ENCODE measurements at places on chromosomes 4 and X.

DNA sequence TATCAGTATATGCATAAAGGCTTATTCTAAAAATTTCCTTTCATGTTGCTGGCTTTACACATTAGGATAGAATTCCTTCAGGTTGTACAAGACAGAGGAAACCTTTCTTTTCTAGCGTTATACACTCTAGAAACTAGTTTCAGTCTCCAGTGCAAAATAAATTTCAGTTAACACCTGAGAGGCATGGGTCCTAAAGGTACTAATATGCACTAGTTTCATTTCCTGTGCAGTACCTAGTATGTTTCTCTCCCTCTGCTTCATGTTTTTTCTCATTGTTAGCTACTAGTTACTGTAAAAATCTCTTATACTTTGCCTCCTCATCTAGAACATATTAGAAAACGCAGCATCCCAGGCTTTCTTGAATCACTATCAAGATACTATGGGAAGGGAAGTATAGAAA is 54.0 kb downstream of the SNX25 start:
- DNase-seq: no peak

GRCh38 chr4:95215043-95215442 is 333.7 kb downstream of the UNC5C start:
- no peak for DNase-seq

DNA sequence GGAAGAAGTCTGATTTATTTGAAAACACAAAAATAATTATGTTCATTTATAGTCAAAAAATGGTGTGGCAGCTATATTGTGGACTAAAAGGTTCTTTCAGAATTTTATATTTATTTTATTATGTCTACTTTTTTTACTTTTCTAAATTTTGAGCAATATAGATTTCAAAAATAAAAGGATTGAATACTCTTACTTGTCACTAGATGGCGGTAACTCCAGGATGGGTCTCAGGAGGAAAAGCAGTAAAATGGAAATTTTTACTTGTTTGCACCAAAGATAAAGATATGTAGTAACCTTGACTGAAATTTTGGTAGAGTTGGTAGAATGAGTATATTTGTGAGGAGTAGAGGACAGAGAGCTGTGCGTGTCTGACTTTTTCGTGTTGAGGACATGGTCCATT is 14.5 kb upstream of the DACH2 start:
- DNase-seq: peak; percentile 4

DNA sequence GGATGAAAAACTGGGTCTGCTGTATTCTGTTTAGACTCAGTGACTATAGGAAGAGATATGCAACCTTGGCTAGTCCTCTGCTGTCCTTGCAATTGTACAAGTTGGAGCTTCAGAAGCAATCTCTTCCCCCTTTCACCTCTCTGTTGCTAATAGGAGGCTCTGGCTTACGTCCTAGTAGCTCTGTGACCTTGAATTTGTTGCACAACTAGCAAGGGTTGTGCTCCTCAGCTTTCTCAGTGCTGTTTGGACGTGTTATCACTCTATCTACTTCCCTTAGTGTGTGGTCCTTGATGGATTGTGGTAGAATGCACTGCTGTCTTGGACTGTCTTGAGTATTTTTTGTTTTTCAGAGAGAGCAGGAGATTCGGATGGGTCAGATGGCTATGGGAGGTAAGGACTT is 3.4 kb upstream of the ITGB1BP2 start:
- DNase-seq: no peak

DNA sequence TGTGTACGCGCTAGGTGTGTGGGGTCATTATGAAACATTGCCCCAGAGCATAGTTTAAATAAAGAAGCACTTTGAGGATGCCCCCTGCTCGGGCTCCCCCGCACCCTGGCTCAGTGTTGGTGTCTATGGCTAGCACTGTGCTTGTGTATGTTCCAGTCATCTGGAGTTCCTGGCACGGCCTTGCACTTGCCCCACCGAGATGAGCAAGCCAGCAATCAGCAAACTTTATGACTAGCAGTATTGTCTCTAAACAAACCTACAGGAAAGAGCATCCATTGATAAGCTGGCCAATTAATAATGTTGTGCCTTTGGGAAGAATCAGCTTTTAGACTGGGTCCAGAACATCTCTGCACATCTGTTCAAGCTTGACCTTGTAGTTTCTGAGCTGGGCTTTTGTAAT is 707 bp upstream of the SHROOM4 start:
- DNase-seq: no peak

DNA sequence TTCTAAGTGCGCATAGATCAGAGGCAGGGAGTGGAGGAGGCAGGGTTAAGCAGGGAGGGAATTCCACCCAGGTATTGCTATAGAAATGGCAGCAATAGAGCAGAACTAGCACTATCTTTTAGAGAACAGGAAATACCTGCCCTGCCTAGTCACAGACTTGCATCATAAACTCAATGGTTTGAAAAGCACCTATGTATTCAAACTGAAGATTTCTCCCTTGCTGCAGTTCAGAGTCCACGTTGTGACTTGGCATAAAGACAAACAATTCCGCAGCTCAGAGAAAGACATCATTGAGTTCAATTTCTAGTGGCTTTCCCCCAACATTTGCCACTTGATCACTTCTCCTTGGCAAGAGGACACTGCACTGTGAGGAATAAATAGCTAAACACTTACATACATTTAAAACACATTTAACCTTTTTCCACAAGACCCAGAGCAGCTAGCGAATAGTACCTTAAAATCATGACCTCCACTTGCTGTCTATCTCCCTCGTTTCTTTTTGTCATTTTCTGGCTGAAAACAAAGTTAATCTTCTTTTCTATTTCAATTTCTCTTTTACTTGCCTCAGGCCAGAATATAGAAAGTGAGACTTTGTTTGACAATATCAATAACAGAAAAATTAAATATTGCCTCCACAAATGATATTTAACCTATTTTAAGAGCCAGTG is 42.4 kb downstream of the SLC7A11 start:
- DNase-seq: peak; percentile 95

DNA sequence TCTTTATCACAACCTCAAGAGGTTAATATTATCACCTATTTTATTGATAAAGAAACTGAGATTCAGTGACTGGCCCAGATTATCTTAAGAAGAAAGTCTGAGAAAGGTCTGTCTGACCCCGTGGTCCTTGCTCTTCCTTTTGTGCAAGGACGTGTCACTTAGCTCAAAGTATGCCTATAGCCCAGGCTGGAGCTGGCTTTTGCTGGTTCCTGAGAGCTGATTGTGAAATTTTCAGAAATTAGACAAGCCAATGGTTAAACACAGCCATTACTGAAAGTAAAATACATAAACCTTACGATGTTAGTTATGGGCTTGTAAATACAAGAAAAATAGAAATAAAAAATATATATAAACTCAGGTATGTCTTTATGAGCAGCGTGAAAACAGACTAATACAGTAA is 70.1 kb downstream of the CHRNA9 start:
- DNase-seq: no peak

GRCh38 chr4:108168671-108169523 is at the start of gene LEF1:
Gene LEF1 (minus strand): TSS chr4:108168932. CDS start chr4:108167767, 1,165 bp downstream.
- DNase-seq: no peak

GRCh38 chr4:185259719-185260118 is 50.3 kb downstream of the SNX25 start:
- DNase-seq: no peak

- DNase-seq: no peak
Observed at GRCh38 chrX:124540474-124540873, 194.1 kb downstream of the SH2D1A start.

GRCh38 chrX:39508300-39508692 is 589.5 kb downstream of the BCOR start:
- DNase-seq: no peak

DNA sequence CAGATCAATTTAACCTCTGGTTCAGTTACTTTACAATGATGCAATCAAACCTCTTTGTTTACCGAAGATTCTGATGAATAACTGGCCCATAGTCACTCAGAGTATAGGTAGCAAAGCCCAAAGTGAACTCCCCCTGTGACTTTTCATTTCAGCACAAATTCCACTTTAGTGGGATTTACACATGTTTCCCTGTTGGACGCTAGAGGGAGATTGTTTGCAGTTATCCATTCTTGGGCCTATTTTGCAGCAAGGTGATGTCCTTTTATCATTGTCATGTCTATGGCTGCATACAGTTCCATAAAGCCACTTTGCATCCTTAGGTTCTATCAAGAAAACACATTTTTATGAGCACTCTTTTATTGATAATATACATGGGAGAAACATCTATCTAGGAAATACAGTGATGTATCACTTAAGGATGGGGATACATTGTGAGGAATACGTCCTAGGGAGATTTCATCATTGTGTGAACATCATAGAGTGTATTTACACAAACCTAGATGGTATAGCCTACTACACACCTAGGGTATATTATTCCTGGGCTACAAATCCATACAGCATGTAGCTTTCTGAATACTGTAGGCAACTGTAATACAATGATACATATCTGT is 14.5 kb upstream of the DKK2 start:
- DNase-seq: peak; percentile 29

- no peak for DNase-seq
Observed at GRCh38 chr4:150656891-150657290, 74.9 kb downstream of the MAB21L2 start.

GRCh38 chrX:46381630-46382029 is 163.6 kb downstream of the ZNF674 start:
- DNase-seq: peak; percentile 76

GRCh38 chrX:153723351-153724251 is 586 bp downstream of the BCAP31 start:
- peak; percentile 78 for DNase-seq

DNA sequence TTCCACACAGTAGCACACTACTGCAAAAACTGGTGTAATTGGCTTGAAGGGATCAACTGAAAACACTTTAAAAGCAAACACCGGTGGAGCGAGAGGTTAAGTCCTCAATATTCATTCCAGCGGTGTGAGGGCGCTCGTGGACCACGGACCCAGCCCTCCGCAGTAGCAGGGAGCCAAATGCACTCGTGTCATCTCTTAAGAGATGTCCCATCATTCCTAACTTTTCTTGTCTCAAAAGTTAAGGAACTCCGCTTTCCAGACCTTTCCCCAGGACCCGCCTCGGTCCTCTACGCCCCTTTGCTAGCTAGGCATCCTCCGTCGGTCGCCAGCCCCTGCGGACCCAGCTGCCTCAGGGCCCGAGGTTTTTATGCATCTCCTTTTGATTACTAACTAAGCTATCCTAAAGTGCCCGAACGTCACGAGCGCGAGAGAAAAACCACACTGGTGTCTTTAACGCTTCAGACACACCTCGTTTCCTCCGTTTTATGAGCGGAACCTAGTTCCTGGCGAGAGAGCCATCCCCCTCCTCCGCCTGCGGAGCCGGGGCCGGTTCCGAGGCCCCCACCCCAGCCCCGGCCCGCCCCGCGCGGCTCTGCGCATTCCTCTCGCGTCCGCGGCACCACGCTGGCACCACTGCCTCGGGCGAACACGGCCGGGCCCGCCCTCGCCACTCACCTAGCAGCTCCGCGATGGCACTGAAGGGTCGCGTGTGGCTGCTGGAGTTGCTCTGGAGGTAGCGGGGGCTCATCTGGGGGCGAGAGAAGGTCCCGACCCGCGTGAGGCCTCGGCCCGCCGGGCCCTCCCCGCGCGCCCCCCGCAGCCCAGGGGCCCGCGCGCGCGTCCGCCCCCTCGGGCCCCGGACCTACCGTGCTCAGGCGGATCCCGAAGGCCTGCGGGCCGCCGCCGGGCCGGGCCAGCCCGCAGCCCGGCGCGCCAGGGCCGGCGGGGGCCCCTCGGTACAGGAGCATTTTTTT is 723 bp downstream of the MORC4 start:
- DNase-seq: peak; percentile 68

DNA sequence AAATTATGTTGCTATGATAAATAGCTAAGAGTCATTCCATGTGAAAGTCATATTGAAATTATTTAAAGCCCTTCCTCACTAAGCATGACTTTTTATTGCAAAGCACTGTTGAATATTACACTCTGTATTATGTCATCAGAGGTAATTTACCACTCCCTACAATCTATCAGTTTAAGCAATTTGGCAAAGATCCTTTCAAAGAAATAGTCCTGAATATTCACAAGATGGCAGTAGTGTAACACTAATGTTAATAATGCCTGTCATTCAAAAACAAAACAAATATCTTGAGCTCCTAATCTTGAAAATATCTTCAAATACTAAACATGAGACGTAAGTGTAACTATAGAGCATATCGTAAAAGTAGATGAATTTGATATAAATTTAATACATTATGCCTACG is 208.6 kb upstream of the TECRL start:
- peak; percentile 34 for DNase-seq

- DNase-seq: peak; percentile 82
Observed at GRCh38 chrX:152635941-152636340, 1.8 kb upstream of the GABRQ start.
